ENCODE measurements at places on chromosomes 4 and X.

GRCh38 chr4:168854350-168854921 is 155.6 kb downstream of the CBR4 start:
- no peak for DNase-seq

GRCh38 chr4:2870082-2870481 is 26.4 kb downstream of the ADD1 start:
- no peak for DNase-seq

DNA sequence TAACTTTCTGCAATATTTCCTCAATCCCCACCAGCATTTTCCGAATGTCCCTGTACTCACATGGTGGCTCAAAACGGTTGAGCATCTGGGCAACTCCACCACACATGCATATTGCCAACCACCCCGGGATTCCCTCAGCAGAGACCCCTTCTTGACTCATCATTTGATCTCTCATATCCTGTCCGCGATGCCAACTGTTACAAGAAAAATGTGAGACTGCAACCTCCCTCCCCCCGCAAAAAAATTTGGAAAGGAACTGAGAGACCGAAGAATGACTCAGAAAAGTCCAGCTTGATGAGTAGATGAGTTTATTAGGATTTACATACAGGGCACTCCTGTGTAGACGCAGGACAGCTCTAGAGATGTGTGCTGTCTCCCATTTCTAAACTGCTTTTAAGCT is 561.4 kb downstream of the ZIC3 start:
- no peak for DNase-seq

GRCh38 chrX:7889680-7890079 is 37.5 kb downstream of the PNPLA4 start:
- DNase-seq: no peak

DNA sequence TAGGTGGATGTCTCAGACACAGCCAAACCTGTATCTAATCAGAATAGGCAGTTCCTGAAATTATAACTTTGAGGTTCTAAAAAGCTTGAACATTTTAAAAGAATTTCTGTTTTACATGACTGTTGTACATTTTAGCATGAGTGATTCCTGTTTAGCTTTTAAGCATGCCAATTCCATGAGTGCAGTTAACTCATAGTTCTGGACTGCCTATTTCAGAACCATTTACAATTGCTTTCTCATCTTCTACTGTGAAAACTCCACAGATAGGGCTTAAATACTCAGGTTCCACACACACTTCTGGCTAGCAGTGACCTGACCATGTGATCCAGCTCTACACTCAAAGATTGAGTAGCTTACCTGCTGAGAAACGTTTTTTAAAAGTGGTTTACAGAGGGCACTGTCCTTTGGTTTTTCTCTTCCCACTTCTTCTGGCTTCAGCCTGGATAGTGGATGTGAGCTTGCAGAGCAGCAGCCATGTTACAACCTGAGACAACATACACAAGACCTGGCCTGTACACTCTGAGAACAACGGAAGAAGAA is 280.8 kb downstream of the ANKRD50 start:
- no peak for DNase-seq

DNA sequence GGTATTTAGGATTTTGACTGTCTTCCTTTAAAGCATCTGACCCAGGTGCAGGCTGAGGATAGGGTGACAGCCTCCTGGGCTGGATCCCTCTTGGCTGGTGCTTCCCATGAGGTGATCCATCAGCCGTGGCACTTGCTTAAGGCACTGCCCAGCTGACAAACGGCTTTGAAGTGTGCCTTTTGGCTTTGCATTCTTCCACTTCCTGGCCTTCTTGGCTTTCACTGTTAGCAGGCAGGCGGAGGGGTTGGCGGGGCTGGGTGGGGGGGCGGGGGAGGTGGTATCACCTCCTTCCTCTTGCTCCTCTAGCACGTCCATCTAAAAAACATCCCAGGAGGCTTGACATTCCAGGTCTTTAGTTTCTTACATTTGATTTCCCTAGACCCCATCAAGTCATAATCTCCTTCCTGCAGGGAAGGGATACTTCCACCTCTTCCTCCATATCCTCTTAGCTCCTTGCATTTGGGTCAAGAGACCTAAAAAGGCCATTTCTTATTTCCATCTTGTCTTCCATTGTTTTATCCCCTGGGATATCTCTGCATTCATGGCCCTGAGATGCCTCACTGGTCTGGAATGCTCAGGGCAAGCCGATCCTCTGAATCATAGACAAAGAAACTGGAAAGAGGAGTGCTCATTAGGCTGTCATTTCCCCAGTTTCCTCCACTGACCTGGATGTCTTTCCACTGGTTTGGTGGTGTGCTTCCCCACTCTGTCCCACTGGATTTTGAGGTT is 11.3 kb upstream of the APLN start:
- DNase-seq: no peak

DNA sequence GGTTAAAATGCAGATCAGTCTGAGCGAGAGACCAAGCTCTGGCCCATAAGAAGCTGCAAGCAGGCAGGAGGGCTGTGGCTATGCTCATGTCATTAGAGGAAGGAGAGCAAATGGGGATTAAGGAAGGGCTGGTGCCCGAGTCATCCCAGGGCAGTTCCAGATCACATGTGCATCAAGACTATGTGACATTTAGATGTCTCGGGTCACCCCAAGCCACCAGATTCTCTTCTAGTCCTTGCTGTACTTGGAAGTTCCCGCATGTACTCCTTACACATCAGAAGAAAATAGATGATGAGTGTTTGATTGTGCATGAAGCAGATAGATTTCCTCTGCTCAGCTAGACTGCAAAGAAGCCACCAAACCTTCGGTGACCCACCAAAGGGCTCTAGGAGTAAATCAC is 42.1 kb upstream of the KLHL34 start:
- no peak for DNase-seq

DNA sequence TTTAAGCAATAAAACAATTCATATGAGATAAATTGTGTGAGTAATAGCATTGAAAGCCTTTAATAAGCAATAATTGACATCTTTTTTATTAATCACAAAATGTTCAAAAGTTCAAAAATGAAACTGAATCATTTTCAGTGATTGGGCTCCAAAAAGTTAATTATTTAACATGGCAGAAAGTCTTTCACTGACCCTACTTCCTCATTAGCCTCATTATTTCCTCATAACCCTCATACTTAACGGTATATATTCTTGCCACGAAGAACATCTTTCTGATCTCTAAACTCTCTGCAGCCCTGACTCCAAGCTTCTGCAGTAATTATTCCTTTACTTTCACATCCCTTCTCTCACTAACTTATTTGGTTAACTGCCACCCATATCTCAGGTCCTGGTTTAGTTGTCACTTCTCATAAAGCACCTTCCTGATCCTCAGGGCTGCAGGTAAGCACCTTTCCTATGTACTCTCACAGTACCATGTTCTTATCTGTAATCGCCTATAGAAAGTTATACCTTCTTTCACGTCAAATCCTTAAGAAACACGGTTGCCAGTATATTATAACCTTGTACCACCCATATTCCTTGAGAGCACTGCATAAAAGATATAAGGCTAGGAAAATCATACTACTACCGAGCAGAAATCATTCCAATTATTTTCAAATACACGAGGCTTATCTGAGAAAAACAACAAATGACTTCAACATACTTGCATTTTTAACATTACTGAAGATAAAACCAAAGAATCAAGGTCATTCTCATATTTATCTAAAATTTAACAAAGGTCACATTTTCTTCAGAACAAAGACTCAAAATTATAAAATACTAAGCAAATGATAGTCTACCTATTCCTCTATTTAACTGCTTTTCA is 72.2 kb downstream of the PPP3CA start:
- no peak for DNase-seq

DNA sequence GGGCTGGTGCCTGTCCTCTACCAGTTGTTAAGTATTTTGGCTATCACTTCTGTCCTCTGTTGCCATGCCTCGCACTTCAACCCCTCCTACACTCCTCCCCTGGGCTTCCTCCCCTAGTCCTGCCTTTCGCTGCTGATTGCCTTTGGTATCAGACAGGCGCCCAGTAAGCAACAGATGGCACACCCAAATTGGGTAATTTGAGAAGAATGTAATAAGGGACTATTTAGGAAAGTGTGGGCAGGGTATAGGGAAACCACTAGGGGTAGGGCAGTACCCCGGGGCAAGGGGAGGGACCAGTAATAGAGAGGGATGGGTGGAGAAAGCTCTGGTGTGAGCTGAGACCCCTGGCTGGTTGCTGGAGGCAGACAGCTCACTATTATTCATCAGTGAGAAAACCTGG is 172.7 kb upstream of the USP9X start:
- DNase-seq: no peak

DNA sequence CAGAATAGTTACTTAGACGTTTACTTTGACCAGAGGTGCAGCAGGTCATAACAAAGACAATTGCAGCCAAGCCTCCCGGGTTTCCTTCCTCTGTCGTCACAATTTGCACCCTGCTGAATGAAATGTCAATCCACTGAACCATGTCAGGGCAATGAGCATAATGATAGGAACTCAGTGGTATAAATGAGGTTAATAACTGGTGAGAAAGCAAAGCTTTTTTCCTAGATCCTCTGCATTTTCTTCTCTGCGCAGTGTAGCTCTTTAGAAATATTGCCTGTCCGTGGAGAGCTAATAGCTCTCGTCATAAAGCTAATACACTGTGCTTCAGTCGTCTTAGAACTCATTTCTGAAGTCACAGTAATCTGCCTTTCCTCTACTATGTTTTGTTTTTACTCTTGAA is 1960.1 kb upstream of the ADGRL3 start:
- DNase-seq: no peak

GRCh38 chrX:101550751-101551379 is 518 bp downstream of the ARMCX1 start:
- DNase-seq: no peak

DNA sequence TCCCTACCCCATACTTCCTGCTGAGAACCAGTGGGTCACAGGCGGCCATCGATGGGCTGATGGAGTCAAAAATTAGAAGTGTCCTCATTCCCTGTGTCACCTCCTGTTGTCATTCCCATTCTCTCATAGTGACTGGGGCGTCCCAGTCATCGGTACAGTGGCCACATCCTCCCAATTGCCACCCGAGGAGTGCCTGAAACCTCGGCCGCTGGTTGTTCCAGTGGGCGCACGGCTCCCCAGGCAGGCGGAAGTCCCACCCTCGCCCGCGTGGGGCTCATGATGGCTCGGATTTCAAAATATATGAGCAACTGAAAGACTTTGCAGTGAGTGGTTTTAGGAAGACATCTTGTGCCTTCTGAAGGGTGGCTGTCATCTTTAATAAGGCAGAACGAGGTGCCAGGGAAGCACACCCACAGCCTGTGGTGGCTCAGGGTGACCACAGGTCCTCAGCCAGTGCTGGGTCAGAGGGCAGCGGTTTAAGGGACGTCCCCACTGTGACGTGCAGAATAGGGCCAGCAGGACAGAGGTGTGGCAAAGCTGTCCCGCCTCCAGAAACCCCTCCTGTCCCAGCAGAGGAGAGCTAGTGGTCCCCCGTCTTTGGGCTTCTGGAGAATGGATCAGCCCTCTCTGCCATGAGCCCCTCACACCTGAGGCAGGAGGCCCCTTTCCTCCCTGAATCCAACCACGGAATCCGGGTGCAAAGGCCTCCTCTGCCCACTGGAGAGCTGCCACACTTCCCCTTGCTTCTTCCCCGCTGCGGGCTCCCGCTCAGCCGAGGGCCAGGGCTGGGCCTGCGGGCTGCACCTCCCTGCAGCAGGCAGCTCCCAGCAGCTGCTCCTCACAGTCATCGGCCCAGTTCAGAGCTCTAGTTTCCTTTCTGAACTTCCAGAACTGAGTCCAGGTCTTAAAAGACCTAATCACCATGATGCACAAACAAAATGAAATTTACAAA is 90.4 kb downstream of the ABLIM2 start:
- DNase-seq: no peak

DNA sequence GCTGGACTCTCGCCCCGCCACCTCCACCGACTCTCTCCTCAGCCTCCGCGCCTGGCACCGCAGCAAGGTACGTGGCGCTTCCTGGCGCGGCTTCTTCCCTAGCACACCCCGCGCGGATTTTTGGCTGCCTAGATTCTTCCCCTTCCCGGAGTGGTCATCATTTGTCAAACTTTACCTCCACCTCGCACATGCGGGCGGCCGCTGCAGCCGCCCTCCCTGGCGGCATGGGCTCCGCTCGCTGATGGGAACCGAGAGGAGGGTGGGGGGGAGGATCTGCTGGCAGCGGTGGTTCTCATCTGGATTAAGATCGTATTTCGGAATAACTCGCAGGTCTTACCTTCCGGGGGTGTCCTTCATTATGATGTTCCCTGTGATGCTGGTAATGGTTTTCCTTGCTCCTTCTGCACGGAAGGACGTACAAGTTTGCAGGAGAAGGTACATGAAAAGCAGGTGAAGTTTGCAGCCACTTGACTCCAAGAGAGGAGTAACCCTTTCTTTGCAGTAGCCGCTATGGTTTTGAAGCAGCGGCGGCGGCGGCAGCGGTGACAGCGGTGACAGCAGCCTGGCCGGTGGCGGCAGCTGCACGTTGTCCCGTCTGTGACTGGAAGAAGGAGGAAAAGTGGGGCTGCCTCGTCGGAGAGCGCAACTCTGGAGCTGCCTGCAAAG is 2183.9 kb upstream of the TENM3 start:
- no peak for DNase-seq

Data from CD4-positive, alpha-beta memory T cell (primary cell).